GM23338 (cell line): ENCODE measurements at places on chromosomes 7 and 10.

- no peak for DNase-seq
These were observed 43.4 kb upstream of the LYZL1 start for GRCh38 chr10:29245476-29245875.

DNA sequence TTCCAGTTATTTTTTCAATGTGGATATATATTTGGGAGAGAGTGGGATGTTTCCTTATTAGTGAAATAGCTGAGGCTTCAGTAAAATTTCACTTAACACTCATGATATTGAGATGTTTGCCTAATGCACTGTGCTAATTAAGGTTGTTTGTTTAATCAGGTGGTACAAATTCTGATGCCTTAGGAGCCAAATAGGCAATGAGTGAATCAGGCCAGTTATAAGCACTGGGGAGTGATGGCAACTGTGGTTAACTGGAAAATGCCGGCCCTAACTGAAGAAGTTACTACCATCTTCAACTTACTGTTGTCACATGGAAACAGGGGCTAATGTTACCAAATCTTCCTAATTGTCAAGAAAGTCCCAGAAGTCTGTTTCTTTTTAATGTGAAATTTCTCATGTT lies 32.0 kb downstream of the VCL start:
- DNase-seq = no peak

DNA sequence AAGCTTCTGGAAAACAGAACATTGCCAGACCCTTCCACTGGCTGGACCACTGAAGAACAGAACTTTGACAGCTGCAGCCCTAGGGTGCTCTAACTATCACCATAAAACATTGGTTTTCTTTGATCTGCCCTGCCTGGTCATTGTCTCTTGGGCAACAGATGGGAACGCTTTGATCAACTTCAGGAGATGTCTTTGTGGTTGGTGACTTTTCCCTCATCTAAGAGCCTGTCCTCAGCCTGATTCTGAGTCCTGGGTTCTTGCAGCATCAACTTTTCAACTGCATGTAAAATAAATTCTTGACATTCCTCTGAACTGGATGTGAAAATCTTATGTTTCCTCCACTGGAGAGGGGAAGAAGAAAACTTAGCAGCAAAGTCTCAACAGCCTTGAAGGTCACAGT lies 53.1 kb upstream of the ZNRF2 start:
- DNase-seq = no peak

DNA sequence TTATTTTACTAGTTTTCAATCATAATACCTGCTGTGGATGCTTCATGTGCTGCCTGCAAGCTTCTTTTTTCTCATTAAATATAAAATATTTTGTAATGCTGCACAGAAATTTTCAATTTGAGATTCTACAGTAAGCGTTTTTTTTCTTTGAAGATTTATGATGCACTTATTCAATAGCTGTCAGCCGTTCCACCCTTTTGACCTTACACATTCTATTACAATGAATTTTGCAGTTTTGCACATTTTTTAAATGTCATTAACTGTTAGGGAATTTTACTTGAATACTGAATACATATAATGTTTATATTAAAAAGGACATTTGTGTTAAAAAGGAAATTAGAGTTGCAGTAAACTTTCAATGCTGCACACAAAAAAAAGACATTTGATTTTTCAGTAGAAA lies 103.0 kb downstream of the PTEN start:
- DNase-seq = no peak

DNA sequence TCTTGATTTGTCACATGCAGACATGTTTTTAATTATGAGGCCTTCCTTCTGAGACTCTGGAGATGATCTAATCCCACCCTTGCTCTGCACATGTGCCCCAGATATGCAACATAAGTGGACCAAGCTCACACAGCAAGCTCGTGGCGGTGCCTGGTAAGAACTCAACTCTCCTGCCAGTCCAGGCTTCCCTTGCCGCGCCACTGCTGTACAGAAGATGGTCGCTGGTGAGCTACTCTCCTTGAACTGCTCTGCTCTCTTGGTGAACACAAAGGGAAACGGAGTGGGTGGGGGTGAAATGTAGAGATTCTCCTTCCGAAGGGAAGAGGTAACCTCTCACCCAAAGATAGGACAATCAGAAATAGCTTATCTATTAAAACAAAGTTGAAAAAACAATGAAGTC lies 25.7 kb downstream of the MYOF start:
- DNase-seq = no peak

GRCh38 chr10:103820101-103821062 lies 35.0 kb downstream of the SH3PXD2A start:
- DNase-seq = no peak

GRCh38 chr10:5583525-5584175 lies 58.9 kb downstream of the CALML3 start:
- peak; percentile 79 for DNase-seq

- DNase-seq = no peak
These were observed 408.6 kb upstream of the NPVF start for GRCh38 chr7:25636871-25637283.

DNA sequence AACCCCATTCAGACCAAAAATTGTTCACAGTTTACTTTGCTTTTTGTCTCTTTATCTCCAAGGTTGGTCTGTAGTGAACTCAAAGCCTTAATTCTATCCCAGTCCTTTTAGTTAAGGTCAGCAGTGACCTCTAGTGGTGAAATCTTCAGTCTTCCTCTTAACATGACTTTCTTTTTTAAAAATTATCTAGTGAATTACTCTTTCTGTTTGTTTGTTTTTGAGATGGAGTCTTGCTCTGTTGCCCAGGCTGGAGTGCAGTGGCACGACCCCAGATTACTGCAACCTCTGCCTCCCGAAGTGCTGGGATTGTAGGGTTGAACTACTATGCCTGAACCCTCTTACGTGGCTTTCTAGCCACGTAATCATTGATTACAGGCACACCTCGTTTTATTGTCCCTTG lies 25.0 kb downstream of the ZNF487 start:
- DNase-seq = peak; percentile 94

DNA sequence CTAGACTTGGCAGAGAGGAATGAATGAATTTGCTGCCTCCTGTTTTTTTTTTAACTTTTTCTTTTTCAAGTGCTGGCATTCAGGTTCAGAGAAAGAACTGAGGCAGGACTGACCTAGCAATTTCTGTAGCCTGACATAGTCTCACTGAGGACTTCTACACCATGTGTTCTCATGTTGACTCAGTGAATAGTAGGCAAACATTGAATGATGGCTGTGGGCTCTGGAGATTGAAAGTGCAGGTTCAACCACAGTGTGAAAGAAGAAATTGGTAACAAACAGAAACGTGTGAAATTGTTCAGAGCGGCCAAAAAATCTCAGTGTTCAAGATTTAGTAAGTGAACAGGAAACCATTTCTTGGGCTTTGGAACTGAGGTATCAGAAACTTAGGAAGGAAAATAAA lies 322.4 kb upstream of the GHITM start:
- DNase-seq = no peak

DNA sequence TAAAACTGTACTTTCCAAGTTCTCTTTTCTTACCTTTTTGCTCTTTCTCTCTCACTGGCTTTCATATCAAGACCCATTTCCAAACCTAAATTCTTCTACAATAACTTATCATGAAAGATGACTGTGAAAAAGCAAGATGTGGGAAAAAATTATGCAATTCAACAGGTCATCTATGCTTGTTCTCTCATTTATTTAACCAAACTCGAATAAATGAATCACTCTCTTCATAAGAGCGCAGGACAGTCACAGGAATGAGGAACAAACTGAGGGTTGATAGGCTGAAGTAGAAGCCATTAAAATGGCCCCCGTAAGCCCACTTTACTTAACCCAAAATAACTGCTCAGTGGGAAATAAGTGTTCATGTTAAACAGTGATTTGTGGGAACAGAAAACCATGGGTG lies 1289.7 kb upstream of the SORCS1 start:
- DNase-seq = no peak

- DNase-seq = no peak
These were observed 66.3 kb upstream of the CYTH3 start for GRCh38 chr7:6338551-6339274.

- DNase-seq = no peak
These were observed 12.7 kb upstream of the TBATA start for GRCh38 chr10:70797840-70798239.

GRCh38 chr10:110504111-110504735 lies 6.5 kb downstream of the DUSP5 start:
- no peak for DNase-seq

GRCh38 chr10:31974434-31975124 lies 45.9 kb upstream of the ARHGAP12 start:
- no peak for DNase-seq

DNA sequence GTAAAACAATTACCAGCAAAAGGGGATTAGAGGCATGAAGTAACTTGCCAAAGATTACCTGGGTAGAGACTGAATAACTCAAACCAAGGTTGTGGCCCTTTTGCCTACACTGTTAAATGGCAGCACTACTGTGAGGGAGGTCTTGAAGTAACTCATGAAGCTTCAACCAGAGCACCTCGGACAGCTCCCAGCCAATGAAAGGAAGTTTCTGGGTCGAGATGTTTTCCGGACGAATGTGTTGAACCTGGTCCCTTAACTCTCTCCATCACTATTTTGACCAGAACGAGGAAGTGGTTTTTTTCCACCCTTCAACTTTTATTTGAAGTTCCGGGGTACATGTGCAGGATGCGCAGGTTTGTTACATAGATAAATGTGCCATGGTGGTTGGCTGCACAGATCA lies 133.6 kb upstream of the PRKCQ start:
- DNase-seq = peak; percentile 45

DNA sequence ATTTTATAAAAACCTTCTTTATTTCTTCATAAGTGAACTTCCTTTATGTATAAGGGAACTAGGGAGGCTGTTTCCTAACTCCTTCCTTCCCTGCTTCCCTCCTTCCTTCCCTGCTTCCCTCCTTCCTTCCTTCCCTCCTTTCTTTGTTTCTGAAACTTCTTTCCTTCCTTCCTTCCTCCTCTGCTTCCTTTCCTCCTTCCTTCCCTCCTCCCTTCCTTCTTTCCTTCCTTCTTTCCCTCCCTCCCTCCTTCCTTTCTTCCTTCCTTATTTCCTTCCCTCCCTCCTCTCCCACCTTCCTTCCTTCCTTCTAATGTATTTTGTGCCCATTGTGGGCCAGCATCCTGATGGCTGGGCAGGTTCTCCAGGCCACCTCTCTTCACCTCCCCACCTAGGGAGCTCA lies 26.8 kb upstream of the UCN3 start:
- DNase-seq = no peak

DNA sequence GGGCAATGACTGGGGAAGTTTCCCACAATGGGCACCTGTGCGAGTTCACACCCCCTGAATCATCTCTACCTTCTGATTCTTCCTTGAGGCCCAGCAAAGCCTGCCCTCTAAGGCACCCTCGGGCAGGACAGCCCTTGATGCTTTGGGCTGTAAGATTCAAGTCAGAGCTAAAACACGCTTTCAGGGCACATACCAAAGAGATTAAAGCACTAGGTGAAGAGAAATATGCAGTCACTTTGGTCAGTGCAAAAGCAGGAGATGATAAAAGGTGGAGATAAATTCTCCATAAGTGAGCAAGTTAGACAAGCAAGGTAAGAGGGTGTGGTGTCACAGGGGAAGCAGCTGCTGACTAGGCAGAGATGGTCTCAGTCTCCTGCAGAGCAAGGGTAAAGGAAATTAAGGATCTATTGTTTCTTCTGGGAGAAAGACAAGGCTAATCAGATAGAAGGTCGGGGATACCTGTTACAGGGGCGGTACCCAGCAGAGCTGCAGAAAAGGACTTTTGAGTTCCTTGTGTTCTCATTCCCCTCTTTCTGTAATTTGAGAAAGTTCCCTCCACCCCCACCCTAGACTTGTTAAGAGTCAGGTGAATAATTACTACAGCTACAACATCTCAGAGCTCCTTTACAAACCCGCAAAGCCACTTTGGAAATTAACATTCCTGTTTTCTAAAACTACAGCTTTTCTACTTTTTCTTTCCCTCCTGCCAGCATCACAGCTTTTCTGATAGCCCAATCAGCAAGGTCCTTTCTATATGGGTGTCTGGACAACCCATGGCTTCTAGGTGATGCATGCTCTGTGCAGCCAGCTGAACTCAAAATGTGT lies 26.4 kb downstream of the PDLIM1 start:
- DNase-seq = peak; percentile 91

GRCh38 chr10:59741583-59741982 lies 11.7 kb downstream of the MRLN start:
- no peak for DNase-seq

DNA sequence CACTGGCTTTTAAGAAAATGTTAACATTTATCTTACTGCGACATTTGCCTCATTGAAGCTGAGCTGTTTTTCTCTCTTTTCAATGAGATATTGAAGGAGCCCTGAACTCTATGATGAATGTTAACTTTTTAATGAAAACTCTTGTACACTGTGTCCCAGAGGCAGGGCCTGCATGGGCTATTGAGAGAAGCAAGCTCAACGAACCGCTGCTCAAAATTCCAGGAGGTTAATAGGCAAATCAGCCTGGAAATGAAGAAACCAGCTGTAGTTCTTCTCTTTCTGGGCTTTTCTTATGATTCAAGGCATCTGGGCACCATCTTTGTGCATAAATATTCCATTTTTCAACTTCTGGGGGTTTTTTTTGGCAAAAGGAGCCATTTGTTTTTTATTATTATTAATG lies 168.4 kb upstream of the NPVF start:
- no peak for DNase-seq

- no peak for DNase-seq
These were observed 32.8 kb downstream of the CCNY start for GRCh38 chr10:35369049-35369611.

GRCh38 chr7:37434529-37434928 lies 14.1 kb downstream of the ELMO1 start:
- no peak for DNase-seq

- DNase-seq = no peak
These were observed 277.7 kb upstream of the ZNF32 start for GRCh38 chr10:43926371-43926770.

DNA sequence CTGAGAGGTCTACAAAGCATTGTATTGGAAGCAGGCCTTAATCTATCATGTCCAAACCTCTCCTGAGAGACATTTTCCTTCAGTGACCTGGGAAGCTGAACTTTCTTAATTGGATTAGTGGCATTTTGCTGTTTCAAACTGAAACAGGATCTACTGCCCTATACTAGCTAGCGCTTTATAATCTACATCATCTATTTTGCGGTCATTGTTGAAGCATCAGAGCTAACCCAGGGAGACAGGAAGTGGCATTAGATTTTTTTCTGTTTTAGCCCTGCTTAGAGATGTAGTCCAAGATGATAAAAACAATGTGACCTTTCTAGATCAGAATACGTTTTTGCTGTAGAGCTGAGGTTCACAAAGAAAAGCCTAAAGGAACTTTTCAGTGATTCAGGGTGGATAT lies 147.4 kb upstream of the AGR3 start:
- no peak for DNase-seq

DNA sequence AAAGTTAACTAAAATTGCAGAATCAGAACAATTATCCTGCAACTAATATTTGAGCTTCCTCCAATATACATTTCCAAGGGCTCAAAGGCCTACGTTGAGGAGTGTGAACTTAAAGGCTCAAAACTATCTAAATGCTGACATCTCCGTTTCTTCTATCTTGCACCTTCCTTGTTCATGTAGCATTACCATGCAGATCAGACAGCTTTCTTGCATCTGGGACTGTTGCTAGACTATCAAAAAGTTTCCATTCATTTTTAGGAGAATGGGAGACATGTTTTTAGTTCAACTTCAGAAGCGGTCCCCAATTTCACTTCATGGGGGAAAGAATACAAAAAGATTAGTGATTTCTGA lies 2.9 kb downstream of the ANKRD1 start:
- no peak for DNase-seq
